ENCODE measurements at places on chromosomes 11 and 22.

GRCh38 chr22:46044621-46045458, 67.9 kb upstream of the WNT7B start:
- peak; percentile 32 for DNase-seq

DNA sequence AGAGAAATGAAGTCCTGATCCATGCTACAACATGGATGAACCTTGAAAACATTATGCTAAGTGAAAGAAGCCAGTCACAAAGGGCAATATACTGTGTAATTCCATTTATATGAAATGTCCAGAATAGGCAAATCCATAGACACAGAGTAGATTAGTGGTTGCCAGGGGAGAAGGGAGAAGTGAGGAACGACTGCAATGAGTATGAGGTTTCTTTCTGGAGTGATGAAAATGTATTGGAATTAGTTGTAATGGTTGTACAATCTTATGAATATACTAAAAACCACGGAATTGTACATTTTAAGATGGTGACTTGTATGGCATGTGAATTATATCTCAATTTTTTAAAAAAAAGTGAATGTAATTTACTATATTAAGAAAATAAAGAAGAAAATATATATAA, 83.1 kb upstream of the GDPD4 start:
- DNase-seq: no peak

DNA sequence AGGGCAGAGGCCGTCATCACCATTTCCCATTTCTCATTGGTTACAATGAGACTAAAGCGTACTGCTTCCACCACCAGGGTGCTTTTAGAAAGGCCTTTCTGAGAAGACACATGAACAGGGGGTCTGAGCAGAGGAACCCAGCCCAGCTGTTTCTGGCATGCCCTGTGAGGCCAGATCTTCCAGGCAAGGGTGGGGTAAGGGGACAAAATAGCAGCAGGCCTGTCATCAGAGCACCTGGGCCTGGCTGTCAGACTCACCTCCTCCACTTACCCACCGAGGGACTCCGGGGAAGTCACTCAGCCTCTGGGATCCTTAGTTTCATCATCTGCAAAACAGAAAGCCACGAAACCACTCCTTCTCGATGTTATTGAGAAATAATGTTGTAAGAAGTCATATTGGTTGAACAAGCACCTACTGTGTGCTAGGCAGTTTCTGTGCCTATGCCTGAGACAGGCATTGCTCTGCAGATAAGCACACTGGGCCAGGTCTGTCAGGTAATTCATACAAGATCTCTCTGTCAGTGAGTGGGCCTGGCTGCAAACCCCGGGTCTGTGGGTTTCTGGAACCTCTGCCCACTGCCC, 8.8 kb upstream of the WNT11 start:
- no peak for DNase-seq

DNA sequence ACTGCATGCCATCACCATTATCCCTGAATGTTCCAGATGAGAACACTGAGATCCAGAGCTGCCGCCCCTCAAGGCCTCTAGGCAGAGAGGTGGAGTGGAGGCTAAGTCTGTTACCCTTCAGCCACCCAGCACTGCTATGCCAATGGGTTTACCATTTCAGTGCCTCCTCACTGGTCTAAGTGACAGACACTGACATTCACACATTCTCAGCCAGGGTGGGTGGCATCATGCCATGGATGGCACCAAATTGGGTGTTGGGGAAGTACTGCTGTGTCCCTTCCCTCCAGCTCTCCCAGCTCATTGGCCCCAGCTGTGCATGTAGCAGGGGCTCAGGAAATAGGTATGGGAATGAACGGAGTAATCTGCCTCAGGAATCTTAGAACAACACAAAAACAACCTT, 96.8 kb upstream of the PLET1 start:
- no peak for DNase-seq

- no peak for DNase-seq
Measured at GRCh38 chr11:69129053-69129452, 26.7 kb upstream of the SMIM38 start.

- DNase-seq: no peak
Measured at GRCh38 chr11:126606484-126606883, 251.0 kb downstream of the ST3GAL4 start.

- DNase-seq: no peak
Measured at GRCh38 chr11:122600290-122600689, 55.2 kb upstream of the UBASH3B start.

DNA sequence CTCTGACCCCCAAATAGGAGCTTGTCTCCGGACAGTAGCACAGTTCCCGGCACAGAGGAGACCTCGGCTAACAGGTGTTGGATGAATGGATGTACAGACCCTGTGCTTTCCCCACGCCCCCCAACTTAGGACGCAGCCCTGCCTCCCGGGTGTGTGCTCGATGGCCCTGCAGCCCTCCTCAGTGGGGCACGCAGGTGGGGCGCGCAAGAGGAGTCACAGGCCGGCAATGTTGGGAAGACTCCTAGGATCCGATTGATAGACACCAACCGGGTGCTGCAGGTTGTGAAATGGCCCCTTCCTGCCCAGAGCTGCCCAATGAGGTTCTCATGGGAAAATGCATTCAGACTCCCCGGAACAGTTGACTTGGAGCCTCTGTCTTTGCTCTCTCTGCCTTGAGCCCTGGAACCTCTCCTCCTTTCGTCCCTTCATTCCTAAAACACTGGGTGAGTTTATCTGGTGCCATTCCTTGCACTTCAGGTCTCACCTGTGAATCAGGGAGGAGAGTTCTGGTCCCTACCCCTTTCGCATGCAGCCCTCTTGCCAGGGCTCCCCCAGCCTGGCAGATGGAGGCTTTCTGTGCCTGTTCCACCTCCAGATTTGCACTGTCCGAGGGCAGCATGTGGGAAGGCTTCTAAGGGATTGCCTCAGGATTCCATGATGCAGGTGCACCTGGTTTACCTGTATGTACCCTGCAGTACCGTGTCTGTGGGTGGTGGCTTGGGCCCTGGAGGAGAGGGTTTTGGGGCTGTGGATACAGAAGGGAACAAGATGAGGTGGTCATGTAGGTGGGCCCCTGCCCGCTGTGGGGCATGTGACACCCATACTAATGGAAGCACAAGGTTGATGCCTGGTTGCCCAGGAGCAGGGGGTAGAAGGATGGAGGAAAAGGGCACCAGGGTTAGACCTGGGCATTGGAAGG, 1.2 kb downstream of the MICALL1 start:
- DNase-seq: peak; percentile 26

GRCh38 chr11:118004543-118005223, 18.5 kb downstream of the IL10RA start:
- no peak for DNase-seq

GRCh38 chr11:47087801-47088200, 88.9 kb downstream of the ARFGAP2 start:
- DNase-seq: peak; percentile 80

DNA sequence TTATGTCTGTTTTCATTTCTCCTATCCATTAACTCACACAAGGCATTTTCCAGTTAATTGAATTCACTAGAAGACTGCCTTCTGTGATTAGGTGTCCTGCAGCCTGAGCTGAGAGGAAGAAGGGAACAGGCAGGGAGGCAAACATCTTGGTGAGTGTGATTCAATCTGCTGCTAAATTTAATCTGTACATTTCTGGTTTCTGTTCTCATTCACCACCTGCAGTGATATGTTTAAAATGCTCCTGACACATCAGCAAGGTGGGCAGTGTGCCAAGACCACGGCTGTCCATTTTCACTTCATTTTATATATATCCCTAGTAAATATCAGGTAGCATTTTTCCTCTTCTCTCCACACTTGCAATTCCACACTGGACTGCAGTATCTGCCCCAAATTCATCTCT, 416.5 kb downstream of the TMEM135 start:
- no peak for DNase-seq

GRCh38 chr11:8019314-8020243, 32.4 kb downstream of the EIF3F start:
- peak; percentile 32 for DNase-seq

GRCh38 chr11:69050592-69051380, 2.1 kb downstream of the TPCN2 start:
- no peak for DNase-seq

- peak; percentile 65 for DNase-seq
Measured at GRCh38 chr11:77071671-77072605, 5.2 kb downstream of the CAPN5 start.

- DNase-seq: no peak
Measured at GRCh38 chr22:43179146-43179910, 7.6 kb downstream of the TTLL12 start.

- no peak for DNase-seq
Measured at GRCh38 chr11:2099516-2100349, 39.5 kb downstream of the IGF2 start.

DNA sequence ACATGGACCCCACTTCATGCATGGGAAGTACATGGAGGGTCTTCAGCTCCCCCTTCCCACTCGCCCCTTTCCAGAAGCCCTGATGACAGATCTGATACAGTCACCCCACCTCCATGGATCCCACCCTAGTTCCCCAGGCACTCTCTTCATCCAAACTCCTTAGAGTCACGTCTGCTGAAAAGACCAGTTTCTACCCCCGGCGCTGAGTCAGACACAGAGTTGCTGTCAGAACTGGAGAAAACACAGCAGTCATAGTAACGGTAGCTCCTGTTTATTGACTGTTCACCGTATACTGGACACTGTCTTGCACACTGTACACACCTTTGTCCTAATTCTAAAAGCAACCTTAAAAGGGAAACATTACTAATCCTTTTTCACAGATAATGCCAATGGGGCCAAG, 29.1 kb downstream of the DRD2 start:
- no peak for DNase-seq

- DNase-seq: peak; percentile 79
Measured at GRCh38 chr22:23849009-23850006, 8.4 kb upstream of the SLC2A11 start.

GRCh38 chr11:112128483-112129121, 35.3 kb downstream of the IL18 start:
- DNase-seq: no peak

All from inflammatory macrophage (primary cell).